ENCODE measurements at places on chromosomes 5 and 9.
A peak's percentile ranks its signal among the peaks of the same experiment; 100 is the strongest.

DNA sequence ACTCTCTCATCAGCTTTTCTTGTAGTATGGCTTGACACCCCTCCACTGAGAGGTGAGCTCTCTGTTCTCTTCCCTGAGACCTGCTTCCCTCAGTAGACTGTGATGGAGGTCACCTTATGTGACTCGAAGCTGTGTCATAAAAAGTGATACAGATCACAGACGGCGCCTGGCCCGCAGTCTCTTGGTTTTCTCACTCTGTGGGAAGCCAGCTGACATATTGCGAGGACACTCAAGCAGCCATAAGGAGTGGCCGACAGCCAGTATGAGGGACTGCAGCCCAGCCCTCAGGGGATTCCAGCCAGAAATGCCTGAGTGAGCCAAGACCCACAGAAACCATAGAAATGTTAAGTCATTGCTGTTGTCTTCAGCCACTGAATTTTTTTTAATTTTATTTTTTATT, 38.0 kb downstream of the GADD45G start:
- no peak for DNase-seq

DNA sequence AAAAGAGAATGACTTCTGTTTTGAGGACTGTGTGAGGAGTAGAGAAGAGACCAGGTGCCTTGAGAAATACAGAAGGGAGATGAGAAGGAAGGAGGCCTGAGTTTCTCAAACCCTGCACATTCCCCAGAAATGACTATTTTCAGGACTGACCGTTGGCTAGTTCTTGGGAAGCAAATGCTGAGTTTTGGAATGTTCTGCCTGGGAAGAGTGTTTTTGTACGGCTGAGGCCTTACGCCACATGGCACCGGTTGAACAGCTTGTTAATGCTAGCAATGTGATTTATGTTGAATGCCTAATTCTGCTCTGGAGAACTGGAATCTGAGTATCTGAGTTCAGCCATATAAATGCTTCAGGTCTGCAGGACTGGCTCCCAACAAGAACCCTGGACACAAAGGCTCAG, 152.7 kb upstream of the ADAMTS16 start:
- no peak for DNase-seq

DNA sequence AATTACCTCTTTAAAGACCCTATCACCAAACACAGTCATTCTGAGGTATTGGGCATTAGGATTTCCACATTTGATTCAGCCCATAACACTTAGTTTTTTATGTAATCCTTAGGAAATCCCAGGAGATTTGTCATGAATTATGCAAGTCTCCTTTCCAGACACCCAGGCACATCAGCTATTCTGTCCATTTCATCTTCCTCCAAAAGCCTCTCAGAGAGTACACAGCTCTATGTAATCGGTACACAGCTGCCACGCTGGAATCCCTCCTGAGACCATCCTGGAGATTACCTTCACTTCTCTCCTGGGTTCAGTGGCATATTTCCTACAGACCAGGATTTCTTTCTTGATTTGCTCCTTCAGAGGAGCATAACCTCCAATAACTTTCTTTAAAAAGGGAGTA, 2309.8 kb upstream of the WWC1 start:
- DNase-seq, result no peak

DNA sequence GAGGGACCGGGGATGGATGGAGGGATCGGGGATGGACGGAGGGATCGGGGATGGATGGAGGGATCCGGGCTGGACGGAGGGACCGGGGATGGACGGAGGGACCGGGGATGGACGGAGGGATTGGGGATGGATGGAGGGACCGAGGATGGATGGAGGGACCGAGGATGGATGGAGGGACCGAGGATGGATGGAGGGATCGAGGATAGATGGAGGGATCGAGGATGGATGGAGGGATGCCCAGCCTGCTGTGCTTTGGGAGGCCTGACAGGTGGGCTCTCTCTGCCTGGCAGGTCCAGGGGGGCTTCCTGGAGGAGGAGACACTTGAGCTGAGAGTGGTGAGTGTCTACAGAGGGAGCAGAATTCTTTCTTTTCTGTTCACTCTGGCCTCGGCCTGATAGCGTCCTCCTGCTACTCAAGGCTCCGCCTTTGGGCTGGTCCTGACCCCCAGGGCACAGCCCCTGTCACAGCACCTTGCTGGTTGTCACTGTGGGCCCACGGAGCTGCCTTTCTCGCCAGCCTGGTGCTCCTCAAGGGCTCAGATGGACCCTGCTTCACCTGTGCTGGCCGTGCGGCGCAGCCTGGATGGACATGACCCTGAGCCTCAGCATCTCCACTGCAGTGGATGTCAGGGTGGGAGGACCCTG, 42.2 kb upstream of the RNF130 start:
- DNase-seq, result no peak

DNA sequence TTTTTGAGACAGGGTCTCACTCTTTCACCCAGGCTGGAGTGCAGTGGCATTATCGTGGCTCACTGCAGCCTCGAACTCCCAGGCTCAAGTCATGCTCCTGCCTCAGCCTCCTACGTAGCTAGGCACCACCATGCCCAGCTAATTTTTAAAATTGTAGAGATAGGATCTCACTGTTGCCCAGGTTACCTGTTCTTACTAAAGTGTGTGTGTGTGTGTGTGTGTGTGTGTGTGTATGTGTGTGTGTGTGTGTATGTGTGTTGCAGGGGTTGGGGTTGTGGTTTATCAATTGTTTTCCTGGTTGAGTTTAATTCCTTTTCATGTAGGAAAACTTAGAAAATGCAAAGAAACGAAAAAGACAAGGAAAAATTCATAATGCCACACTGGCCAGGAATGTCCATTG, 21.8 kb downstream of the RNF44 start:
- DNase-seq, result no peak

DNA sequence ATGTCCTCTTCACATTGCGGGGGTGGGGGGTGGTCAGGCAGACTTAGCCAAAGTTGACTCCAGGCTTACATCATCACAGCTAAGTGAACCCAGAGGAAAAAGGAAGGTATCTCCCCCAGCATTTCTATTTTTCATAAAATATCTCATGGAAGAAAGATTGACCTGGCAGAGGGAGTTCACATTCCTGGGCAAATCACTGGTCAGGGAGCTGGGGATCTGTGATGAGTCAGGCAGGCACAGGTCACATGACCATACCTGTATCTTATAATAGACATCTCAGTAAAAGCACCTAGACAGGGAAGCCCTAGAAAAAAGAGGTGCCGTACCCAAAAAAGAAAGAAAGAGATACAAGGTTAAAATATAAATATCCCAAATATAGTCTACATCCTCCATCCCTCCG, 57.3 kb upstream of the WWC1 start:
- no peak for DNase-seq

DNA sequence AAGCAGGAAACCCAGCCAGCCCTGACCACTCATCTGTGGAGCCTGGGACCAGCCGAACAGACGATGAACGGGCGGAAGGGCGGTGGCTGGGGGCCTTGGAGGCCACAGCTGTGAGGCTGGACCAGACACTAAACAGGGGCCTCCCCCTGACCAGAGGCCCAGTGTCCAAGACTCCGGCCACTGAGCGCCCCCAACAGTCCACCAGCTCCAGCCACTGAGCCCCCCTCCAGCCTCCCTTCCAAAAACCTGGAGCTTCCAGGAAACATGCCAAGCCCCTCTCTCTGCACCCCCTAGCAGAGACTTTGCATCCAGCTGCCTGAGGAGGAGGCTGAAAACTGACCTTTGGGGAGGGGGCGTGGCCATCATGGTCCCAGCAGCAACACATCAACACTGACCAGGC, 23.2 kb downstream of the CNTFR start:
- DNase-seq, result no peak

DNA sequence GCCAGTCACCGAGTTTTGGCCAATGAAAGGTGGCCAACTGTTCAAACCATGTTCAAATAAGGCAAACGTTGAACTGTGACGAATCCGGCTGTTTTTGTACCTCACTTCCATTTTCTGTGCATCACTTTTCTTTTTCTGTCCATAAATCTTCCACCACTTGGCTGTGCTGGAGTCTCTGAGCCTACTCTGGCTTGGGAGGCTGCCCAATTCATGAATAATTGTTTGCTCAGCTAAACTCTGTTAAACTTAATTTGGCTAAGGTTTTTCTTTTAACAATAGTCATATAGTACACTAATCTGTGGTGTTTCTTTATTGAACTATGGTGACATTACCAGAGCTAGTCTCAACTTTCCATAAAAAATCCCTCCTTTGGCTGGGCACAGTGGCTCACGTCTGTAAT, 11.3 kb downstream of the NIM1K start:
- no peak for DNase-seq

DNA sequence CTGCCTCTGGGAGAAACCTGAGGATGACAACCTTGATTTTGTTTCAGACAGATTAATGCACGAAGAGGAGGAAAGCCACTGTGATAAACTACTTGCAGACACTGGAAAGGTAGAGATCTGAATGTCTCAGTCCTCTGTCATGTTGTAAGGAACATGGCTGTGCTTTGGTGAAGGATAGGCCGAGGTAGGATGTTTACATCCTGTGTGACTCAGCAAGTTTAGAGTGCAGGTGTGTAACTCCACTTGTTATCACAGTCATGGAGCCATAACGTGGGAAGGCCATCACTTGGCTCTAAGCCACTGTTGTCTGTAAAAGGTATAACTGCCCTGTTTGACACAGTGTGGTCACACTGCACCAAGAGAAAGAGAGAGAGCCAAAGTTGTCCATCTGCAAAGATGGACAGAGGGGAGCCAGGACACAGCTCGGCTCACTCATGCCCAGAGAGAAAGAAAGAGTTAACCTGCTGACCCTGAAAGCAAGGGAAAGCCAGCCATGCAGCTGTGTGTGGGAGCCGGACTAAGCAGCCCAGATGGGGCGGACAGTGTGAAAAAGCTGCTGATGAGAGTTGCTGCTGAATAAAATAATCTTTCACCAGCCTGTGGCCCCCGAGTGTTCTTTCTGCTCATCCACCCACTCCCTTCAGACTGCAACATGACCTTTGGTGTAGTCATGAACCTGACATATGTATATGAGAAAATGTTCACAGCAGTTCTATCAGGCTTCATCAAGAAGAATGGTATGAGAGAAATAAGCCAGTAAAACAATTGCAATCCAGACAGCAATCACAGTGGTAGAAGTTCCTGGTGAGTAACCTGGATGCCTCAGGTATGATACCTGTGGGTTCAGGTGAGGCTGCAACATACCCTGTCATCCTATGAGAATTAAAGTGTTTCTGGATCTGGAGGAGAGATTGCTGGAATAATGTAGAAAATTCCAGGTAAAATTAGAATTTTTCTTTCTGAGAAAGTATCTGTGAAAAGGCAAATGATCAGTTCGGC, 115.9 kb downstream of the TARS1 start:
- no peak for DNase-seq

DNA sequence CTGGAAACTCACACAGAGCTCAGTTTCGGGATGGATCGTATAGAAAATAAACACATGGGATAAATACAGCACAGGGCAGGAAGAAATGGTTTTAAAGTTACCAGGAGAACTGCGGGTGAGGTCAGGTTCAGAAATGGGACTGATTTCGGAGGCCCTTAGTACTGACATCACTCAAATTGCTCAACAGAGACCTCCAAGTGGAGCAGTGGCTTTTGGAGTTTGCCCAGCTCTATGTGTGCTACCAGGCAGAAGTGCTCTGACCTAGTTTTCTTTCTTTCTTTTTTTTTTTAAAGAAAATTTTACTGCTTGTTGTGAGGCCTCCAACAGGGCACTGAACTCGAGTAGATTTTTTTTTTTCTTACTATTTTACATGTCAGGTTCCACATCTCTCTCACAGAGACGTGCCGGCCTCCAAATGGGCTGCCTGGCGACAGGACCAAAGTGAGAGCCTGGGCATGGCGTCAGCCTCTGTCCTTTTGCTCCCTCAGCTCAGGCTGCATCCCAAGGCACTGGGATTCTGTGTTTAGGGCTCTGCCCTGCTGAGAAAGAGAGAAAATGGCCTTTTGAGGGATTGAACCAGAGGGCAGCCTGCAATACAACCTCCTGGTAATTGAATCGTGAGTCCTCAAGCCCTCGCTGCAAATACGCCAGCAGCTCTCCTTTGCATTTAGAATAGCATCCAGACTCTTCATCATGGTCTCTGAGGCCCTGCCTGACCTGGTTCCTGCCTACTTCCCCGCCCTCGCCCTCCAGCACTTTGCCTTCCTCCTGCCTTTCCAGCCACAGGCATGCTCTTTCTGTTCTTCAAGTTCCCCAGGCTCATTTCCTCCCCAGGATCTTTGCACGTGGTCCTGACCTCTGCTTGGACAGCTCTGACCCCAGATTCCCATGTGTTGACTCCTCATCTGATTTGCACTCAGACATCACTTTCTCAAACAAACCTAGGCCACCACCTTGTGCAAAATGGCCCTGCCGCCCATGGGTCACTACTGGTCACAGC, 173.5 kb downstream of the FGF1 start:
- no peak for DNase-seq

GRCh38 chr9:99023231-99023630, 79.5 kb downstream of the COL15A1 start:
- no peak for DNase-seq

- DNase-seq, result no peak
These were observed at the start of gene ANGPTL2 for GRCh38 chr9:127122176-127123063. Gene ANGPTL2, minus strand, starts transcription at chr9:127122635. Its CDS starts 13,904 bp downstream, at chr9:127108731.

GRCh38 chr9:72564479-72565281, 43.3 kb downstream of the TMC1 start:
- no peak for DNase-seq

- DNase-seq, result no peak
These were observed 131.5 kb downstream of the DOCK8 start for GRCh38 chr9:346111-346571.

- DNase-seq, result peak; percentile 21
These were observed 83.7 kb downstream of the PDE6A start for GRCh38 chr5:149860801-149861322.

DNA sequence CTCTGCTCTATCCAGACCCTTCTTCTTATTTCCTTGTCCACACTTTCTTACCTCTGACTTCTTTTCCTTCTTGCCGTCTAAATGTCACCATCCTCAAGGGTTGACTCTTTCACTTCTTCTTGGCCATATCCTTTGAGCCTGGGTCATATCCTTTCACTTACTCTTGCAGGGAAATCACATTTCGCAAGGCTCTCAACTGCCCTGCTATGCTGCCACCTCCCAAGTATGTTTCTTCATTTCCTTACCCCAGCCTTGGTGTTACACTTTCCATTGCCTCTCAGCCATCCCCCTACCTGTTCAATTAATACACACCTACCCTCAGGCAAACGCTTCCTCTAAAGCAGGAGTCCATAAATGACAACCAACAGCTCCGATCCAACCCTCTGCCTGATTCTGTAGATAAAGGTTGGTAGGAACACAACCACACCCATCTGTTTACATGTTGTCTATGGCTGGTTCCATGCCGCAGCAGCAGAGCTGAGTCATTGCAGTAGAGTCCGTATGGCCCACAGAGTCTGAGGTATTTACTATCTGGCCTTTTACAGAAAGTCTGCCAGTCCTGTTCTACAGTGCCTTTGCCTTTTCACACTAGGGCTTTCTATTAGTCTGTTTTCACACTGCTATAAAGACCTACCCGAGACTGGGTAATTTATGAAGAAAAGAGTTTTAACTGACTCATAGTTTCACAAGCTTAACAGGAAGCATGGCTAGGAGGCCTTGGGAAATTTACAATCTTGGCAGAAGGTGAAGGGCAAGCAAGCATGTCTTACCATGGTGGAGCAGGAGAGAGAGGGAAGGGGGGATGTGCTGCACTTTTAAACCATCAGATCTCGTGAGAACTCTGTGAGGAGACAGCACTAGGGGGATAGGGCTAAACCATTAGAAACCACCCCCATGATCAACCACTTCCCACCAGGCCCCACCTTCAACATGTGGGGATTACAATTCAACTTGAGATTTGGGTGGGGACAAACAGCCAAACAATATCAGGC, 97.9 kb downstream of the SV2C start:
- no peak for DNase-seq

GRCh38 chr5:58887311-58887710, 304.4 kb downstream of the RAB3C start:
- DNase-seq, result no peak

All from CD4-positive, alpha-beta T cell treated with Interleukin-12 subunit alpha and Interleukin-12 subunit beta, for 1 hour (primary cell).